Astrocyte of the hippocampus (primary cell): ENCODE measurements at places on chromosomes 2 and 18.
A peak's percentile ranks its signal among the peaks of the same experiment; 100 is the strongest.

DNA sequence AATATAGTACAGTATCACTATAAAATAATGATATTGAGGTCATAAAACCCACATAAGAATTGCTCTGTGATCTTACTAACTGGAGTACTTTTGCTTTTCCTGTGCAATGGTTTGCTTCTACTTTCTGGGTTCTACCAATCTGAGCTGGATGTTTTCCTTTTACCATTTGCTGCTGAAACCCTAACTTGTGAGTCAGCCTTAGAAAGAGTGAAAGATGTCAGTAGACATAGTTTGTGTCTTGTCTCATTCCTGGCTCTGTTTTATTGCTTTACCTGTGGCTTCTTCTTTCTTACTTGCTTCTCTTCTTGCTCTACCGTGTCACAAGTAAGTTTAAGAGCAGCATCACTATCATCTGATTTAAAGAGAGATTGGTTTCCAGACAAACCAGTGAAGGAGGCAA, 61.0 kb downstream of the MBD2 start:
- DNase-seq, result no peak

GRCh38 chr18:68219872-68220271, 495.0 kb downstream of the TMX3 start:
- DNase-seq, result peak; percentile 29

DNA sequence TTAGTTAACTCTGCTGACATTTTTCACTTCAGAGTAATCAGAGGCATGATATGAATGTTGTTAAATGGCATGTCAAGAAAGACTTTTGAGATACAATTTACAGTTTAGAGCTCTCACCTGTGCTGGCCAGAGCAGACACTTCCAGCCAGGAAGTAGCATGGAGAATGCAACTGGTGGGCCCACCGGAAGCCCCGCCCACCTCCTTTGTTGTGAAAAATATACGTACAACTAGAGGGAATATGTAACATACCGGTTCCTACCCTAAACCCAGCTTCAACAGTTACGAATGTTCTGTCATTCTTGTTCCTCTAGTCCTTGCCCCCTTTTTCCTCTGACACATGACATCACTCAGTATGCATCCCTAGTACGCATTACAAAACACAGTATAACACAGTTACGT, 70.2 kb upstream of the ITM2C start:
- DNase-seq, result peak; percentile 43

DNA sequence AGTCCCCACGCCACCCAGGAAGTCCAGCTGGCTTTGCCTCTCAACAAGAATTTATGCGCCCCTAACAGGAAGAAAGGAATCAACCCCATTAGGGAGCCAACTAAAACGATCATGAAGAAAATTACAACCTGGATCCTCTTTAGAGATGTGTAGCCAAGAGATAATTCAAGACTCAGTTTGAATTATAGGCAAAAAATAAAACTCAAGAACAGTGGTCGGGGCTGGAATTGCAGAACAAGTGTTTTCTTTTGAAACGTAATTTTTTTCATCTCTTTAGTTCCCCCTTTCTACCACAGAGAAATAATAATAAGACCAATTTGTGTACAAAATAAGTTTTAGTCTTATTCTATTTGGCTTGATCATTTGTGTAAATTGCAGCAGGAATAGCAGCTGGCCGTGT, 22.4 kb downstream of the PDCD1 start:
- DNase-seq, result no peak

- peak; percentile 81 for DNase-seq
These were observed 14.6 kb upstream of the NT5DC4 start for GRCh38 chr2:112706170-112706664.

GRCh38 chr2:70103531-70104061, 16.3 kb downstream of the PCBP1 start:
- DNase-seq, result no peak

- DNase-seq, result no peak
These were observed 735.0 kb downstream of the CCDC85A start for GRCh38 chr2:56918790-56919189.

DNA sequence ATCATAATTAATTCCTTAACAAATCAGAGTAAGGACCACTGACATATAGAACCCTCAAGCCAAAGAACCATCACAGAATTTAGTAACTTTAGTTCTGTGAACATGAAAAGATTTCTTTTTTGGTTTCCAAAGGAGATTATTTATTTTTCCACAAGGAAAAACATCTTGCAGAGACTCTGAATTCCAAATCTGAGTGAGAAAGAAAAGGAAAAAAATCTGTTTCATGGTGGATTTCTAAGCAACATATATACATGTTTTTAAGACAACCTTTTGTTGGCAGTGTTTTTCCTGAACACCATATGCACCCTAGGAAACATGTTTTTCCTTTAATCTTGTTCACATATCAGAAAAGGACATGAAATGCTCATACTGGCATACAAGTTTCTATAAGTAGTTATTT, 149.8 kb downstream of the AGPS start:
- DNase-seq, result no peak

DNA sequence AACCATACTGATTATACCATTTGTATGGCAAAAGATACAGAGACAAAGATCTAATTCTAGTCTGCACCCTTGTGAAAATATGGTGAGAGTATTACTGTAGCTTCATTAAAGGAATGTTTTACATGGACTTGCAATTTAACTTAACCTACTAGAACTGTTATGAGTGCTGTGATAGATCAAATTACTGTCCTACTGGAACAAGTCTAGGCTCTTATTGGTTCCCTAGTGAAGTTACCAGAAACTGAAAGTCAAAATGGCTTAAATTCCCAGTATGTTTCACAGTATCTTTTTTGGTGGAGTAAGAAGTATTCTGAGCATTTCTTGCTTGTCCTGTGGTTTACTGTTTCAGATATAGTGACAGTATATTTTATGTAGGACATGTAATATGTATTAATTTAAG, 3.8 kb upstream of the TBR1 start:
- DNase-seq, result no peak

DNA sequence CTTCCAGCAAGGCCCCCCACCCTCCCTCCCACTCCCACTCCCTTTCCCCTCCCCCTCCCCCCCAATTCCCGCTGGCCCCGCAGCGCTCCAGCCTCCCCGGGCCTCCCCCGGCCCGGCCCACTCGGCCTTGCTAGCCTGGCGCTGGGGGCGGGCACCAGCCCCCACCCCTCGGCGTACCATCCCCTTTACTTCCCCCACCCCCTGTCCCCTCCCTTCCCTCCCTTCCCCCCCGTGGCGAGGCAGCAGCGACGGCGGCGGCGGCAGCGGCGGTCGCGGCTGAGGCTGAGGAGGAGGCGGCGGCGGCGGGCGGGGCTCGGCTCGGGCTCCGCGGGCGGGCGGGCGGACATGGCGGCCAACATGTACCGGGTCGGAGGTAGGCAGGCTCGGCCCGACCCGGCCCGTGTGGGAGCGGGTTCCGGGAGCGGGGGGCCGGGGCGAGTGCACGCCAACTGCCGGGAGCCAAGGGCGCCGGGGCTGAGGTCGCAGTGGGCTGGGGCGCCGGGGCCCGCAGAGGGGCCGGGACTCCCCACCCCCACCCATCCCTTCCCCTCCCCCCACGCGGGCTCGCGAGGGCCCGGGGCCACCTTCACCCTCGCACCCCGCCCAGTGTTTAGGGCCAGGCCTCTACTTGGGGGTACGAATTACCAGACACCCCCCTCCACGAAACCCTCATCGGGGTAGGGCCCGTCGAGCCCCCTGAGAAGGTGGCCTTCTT, at the start of gene MTA3:
TSS of gene MTA3 (plus strand) at position 232 of the 715 bp plus-strand sequence. CDS start at position 346, 114 bp downstream.
- DNase-seq, result peak; percentile 84

DNA sequence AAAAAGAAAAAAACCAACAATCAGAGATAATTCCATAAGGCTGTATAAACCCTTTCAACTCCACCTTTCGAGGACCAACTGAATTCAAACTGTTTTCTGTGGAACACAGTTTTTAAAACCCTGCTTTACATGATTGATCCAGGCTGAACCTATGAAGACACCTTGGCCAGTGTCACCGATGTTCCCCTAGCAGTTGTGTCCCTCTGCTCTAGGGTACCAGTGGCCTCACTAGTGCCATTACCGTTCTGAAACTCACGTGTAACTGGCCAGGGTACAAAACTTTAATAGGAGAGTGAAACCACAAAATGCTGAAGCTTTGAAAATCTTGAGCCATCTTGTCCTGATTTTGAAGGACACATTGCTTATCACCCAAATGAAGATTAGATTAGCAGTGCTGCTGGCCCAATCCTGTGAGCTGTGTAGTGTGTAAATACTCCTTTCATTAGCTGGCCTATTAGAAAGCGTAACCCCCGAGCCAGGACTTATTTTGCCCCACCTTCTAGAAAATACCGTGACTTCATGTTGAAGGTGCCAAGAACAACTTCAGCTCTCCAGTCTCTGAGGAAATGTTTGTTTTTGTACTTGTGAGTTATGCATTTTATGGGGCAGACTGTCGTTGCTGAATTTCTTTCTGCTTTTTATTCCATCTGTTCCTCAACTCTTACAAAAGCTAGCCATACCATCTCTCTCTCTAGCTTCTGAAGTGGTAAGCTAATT, 147.8 kb upstream of the MAP3K20 start:
- DNase-seq, result peak; percentile 89

- DNase-seq, result peak; percentile 99
These were observed at the start of gene SAP130 for GRCh38 chr2:128027801-128028667. Gene SAP130 (minus strand): TSS chr2:128028059. CDS start chr2:128026292, 1,767 bp downstream.

GRCh38 chr18:62935994-62936393, 220.7 kb downstream of the PHLPP1 start:
- no peak for DNase-seq

GRCh38 chr18:45255197-45255890, 359.9 kb upstream of the SLC14A2 start:
- DNase-seq, result peak; percentile 95

GRCh38 chr2:197674060-197674459, 1.3 kb downstream of the RFTN2 start:
- DNase-seq, result no peak

GRCh38 chr2:58571181-58571852, 330.2 kb upstream of the FANCL start:
- peak; percentile 86 for DNase-seq

DNA sequence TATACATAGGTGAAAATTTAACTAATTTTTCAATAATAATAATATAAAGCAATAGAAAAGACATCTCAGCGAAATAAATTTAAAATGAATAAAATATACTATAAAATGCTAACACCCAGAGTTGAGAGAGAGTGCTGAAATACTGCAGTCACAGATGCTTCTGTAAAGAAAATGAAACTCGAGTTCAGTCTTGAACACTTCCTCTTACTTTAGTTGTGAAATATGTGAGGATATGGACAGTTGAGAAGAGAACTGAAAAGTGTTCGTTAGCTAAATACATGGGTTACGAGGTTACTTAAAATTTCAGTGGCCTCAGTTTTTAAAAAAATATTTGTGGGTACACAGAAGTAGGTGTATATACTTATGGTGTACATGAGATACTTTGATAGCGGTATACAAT, 106.8 kb downstream of the DNAH7 start:
- no peak for DNase-seq

DNA sequence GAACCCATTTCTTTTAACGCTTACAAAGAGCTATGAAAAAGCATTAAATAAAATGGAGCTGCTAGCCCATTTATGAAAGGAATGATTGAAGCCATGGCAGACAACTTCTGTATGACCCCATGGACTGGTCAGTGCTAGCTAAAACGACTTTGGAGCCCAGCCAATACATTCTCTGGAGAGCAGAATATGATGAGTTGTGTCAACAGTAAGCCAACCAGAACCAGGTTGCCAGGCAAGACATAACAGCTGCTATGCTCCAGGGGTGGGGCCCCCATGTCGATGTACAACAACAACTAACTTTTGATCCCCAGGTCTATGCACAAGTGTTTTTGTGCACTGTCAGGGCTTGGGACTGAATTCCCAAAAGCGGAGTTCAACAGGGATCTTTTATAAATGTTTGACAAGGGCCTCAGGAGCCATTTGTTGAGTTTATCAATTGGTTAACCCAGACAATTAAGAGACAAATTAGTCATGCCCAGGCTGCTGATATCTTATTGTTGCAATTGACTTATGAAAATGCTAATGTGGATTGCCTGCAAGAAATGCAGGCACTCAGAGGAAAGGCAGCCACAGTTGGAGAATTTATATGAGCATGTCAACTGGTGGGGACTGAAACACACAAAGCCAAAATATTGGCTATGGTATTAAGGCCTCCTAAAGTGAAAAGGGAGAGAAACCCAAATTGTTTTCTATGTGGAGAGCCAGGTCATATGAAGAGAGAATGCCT, 64.6 kb upstream of the MYO3B start:
- no peak for DNase-seq

DNA sequence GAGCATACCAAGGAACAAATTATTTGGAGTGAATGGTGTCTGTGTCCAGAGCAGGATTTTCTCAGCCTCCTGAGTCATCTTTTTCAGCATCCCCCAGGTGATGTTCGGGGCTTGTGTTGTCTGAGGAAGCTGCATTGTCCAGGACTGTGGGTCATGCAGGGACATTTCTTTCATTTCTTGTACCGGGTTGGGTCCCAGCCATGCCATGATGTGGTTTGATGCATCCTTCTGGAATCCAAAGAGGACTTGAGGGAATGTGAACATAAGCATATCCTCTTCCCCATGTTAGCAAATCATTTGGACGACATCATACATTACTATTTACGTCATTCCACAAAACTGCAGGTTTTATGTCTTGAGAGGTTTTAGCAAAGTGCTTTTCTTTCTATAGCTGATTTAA, 797.8 kb downstream of the CCDC85A start:
- DNase-seq, result peak; percentile 0

- no peak for DNase-seq
These were observed 10.3 kb upstream of the PXDN start for GRCh38 chr2:1754461-1755170.

GRCh38 chr18:3605954-3606443, 156.0 kb downstream of the TGIF1 start:
- DNase-seq, result peak; percentile 71

GRCh38 chr2:1987379-1987778, 243.1 kb upstream of the PXDN start:
- no peak for DNase-seq

GRCh38 chr2:7077660-7078267, 160.6 kb downstream of the RNF144A start:
- DNase-seq, result no peak

- no peak for DNase-seq
These were observed 14.6 kb downstream of the RAB31 start for GRCh38 chr18:9722691-9723090.

DNA sequence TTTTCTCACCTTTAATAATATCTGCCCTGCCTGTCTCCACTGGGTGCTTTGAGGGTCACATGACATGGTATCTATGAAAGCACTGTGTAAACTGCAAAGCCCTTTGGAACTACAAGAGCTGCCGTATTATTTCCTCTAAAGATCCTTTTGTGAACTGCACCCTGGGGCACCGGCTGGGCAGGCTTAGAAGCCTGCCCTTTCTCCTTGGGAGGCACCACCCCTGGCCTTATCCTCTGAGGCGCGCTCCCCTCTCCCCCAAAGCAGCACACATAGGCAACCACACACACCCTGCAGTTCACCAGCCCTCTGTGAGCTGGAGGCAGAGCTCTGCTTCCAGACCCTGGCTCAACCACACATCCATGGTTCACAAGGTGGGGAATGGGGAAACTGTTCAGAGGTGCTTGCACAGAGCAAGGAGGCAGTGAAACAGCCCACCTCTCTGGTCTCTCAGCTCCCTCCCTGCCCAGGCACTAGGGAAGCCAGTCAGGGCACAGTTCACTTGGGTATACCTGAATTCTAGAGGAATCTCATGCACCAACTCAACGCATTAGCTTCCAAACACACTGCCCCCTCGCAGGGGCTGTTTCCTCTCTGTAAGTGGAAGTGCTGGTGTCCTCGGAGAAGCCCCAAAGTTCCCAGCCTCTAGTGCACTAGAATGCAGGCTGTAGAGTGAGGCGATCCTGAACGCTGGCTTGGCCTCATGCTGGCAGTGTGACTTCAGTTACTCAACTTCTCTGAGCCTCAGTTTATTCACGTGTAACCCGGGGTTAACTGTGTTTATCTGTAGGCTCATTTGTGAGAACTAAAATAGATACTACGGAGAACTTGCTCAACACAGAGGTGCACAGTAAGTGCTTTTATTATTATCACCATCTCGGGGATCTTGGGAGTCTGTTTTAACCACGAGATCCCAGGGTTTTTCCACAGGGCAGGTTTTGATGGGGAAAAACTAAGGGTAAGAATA, 11.0 kb downstream of the SIGLEC15 start:
- DNase-seq, result no peak
